Activated T-cell treated with anti-CD3 and anti-CD28 coated beads for 1 hour (primary cell): ENCODE measurements at places on chromosomes 11 and 22.

- DNase-seq, result no peak
These were observed 37.6 kb downstream of the GAB4 start for GRCh38 chr22:16970446-16970845.

DNA sequence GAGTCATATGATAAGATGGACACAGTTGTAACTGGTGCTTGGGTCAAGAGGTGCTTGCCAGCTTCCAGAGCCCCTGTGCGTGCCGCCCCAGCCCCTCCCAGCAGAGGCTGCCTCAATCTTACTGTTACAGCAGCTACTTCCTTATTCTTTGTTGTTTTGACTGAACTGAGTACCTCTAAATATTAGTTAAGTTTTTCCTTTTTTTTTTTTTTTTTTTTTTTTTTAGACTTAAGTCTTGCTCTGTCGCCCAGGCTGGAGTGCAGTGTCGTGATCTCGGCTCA, 8.8 kb downstream of the ZBED4 start:
- DNase-seq, result no peak

- no peak for DNase-seq
These were observed 457.3 kb downstream of the TBC1D22A start for GRCh38 chr22:47219789-47220188.

DNA sequence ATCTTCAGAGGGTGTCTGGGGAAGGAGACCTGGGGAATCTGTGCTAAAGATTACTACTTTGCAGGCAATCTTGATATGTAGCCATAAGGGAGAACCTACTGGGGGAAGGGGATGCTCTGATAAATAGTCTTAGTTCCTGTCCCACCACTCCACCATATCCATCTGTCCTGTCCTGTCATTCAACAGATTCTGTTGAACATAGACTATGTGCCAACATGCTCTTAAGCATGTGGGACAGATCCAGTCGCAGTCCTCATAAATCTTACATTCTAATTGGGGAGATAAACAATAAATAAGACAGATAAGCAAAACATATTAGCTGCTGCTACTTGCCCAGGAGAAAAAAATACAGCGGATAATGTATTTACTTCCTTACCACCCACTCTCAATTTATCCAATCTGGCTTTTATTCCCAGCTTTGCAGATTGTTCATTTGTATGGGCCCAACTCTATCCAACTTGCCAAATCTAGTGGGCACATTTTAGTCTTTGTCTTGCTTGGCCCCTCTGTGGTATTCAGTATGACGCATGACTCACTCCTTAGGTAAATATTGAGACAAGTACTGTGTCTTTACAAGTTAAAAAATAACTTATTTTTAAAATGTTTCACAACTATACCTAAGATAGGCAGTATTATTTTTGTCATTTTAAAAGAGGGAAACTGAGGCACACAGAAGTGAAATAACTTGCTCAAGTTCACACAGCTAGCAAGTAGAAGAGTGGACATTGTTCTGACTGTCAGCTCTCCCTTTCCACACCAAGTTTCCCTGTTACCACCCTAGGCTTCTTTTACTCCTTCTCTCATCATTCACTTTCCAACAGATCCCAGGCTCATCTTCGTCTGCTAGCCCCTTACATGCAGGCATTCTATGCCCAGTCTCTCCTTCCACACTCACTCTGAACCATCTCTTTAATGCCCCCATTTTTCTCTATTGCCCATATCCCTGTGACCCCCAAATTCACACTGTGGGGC, 133.6 kb upstream of the SESN3 start:
- no peak for DNase-seq

DNA sequence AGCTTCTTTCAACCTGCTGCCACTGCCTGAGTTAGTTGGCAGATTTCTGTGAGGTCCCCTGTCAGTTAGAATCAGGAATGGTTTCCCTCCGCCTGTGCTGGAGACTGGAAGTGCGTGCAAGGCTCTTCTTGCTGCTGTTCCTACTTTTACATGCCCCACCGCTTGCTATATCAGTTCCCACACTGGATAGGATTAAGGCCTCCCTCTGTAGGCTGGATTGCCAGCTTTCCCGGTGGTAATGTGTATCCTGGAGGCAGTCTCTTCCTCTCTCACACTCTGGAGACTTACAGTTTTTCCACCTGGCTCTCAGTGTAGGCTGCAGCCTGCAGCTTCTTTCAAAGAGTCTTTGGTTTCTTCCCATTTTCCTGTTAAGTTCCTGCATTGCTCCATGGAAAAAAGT, 66.5 kb downstream of the ARHGAP42 start:
- no peak for DNase-seq

GRCh38 chr11:133082841-133083488, 449.3 kb downstream of the OPCML start:
- no peak for DNase-seq

GRCh38 chr22:48737461-48738203, 1090.0 kb downstream of the BRD1 start:
- no peak for DNase-seq

DNA sequence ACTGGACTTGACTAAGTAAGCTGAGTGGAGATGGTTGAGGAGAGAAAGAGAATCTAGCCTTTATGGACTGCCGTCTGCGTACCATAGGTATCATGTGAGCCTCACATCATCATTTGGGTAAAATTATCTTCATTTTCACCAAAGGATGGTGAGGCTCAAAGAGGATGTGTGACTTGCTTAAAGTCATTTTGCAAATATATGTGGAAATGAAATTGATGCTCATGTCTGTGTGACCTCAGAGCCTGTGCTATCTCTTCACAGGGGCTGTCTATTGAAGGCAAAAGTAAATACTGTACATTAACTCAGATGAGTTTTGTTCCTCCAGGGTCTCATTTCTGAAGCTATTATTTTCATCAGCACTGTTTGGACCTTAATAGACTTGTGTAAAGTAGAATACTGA, 83.3 kb upstream of the ALKBH3 start:
- DNase-seq, result no peak

DNA sequence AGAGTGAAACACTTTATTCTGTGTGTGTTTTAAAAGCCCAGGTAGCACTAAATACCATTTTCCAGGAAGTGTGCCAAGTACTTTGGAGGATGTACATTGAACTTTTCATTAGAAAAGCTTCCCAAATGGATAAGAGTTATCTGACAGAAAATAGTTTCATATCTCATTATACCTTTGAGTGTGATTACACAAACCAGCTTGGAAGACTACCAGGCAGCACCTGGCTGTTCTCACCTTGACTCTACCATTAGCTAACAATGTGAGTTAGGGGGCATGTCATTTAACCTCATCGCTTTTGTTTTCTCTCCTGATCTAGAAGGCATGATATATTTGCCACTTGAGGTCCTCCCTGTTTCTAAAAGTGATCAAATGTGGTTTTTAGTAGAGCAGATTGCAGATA, 50.2 kb downstream of the GRM5 start:
- no peak for DNase-seq

GRCh38 chr11:130106381-130106780, 36.7 kb downstream of the APLP2 start:
- DNase-seq, result no peak

DNA sequence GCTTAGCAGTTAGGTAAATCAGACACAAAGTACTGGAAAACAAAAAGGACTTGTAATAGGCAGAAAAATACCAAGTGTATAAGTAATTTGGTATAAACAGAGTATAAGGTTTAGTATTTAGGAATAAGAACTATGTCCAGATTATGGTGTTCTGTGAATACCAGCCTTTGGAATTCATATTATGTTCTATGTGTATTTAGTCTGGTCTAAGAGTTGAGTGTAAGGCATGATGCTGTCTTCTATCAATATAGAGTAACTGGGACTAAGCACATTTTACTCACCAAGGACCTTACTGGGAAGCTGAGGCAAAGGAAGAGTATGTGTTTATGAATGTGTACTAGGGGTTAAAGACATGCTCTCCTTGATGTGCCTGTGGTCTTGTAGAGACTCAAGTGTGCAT, 9.5 kb downstream of the SDHD start:
- no peak for DNase-seq

DNA sequence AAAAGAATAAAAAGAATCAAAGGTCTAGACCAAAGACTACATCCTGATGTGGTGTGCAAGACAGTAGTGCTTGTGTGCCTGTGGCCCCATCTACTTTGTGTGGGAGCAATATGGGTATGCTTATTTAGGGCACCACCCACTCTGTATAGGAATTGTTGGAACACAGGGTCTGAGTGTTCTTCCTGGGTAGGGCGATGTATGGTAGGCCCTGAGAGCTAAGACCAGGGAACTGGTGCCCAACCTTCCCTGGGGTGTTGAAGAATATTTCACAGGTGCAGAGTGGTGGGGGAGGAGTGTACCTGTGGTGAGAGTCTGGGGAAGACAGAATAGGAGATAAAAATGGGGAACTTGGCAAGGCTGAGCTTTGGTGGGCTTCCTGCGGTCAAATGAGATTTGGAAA, 41.9 kb downstream of the MICAL2 start:
- no peak for DNase-seq

DNA sequence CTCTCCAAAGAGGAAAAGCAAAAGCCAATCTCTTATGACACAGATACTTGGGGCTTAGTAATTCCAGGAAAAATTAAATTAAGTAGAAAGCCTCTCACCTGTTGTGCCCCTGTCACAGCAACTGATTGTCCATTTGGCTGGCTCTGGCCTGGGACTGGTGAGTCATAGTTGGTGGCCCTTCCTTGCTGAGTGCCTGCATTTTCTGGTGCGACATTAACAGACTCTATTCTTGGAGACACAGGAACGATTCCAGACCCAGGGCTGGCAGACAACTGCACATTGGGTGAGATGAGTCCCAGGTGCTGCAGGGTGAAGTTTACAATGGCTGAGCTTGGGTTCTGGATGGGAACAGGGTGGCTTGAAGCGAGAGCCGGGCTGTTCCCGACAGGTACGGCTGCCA, 15.6 kb downstream of the E2F8 start:
- no peak for DNase-seq

DNA sequence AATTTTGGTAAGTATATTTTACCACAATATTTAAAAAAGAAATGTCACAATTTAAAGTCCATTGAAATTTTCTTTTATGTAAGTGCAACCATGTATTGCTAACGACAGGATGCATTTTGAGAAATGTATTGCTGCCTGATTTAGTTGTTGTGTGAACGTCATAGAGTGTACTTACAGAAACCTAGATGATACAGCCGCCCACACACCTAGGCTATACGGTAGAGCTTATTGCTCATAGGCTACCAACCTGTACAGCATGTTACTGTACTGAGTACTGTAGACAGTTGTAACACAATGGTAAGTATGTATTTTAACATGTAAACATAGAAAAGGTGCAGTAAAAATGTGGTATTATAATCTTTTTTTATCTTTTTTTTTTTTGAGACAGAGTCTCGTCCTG, 48.1 kb downstream of the CBL start:
- no peak for DNase-seq

DNA sequence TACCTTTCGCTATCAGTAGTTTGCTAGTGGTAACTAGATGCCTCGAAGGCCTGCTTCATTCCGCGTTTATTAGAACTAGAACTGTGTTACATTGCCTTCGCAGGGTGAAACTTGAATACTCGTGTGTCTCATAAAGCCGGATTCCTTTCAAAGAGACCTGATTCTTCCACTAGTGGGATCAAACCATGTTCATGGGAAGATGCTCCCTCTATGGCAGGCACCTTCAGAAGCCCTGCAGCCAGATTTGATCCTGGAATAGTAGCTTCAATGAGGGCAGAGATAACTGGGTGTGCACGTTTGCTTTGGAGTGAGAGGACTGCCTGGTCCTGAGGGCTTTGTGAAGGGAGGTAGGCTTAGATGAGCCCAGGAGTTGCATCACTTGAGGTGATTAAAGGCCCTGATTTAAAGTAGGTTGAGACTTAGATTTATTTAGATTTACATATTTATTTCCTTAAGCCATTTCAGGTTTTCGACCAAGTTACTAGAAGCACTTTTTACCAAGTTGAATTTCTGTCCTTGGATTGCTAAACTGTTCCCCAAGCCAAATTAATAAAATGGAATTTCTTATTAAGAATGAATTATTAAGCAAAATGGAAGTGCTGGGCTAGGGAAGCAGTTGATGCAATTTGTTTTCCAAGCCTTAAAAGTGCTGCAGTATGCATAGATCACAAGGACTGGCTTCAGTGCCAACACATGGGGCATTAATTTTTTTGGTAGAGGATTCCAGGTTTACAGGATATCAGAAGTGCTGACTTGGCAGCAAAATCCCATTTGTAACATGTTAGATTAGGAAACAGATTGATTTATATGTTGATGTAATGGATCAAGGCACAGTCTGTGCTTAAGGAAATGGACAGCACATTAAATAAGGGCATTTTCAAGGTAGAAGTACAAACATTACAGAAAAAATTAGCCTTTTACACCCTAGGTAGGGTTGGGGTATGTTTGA, 32.9 kb downstream of the APLP2 start:
- DNase-seq, result no peak

DNA sequence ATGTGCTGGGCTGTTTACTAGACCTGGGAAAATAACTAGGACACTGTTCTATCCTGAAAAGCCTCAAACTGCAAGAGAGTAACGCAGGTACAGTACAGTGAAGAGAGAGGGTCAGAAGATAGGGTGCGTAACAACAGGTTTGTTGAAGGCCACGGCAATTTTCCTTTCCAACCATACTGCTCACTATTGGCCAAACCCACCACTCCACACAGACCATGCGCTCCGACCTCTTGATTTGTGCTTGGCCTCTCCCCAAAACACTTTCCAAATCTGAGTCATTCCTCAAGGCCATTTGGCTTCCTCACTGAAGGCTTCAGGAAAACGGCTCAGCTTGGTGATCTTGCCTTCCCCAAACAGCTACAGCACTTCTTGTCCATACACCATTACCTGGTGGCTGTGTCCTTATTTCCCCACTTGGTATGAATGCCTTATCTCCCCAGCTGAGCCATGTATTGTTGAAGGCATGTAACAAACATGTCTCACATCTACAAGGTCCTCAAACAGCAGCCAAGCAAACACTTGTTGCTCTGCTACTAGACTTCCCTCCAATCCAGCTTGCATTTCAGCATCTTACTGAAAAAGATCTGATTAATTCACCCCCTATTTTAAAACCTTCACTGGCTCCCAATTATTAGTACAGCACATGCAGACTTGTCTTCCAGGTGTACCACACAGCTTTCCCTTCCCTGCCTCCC, 40.9 kb downstream of the TCF20 start:
- no peak for DNase-seq

DNA sequence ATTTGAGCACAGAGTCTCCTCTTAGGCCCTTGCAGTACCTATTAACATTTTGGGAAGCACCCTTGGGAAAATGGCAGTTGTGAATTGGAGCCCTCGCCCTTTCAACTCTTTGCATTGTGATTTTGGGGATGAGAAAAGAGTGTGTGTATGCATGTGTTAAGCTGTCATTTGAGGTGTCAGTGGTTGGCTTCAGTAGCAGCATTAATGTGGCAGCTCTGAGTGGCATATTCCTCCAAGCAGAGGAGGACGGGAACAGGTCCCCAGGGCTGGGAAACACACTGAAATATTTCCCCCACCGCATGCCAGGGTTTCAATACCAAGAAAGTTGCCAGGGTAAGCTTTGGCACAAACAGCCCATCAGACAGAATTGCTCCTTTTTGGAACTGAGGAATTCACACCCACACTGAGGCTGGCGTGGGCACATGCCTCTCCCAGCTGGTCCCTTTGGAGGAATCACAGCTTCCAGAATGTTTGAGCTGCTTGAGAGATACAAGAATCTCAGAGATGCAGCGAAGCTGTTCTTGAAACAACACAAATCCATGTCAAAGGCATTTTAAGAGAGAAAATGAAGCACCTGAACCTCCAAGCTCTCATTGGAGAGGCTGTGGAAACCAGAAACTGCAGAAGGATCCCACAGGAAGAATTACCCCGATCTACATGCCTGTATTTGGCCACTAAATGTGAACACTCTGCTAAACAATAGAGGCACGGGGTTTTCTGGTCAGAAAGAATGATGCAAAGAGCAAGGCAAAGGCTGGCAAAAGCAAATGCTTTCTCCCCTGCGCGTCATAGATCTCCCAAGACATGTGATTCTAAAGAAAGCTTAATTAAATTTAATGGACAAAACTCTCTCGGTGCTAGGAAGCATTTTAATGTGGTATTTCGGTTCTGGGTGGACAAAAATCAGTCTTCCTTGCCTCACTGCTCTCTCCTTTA, 67.2 kb upstream of the RCN1 start:
- DNase-seq, result no peak
